ENCODE measurements at places on chromosomes 6 and 20. TPM values are rescaled to one million over a fixed set of nuclear protein-coding genes. Genes with fewer than 3 reads are reported as not detected.

Gene ENPP5
- total RNA-seq, result 7.8 TPM

Gene ADTRP
- total RNA-seq, result 0.45 TPM

Gene NMBR
- total RNA-seq, result not detected

Gene RBM38
- 57.7 TPM for total RNA-seq

Data from H1 (cell line).